Epithelial cell of proximal tubule (primary cell): ENCODE measurements at places on chromosomes 7 and 10.

- DNase-seq: no peak
These were observed 26.2 kb upstream of the INPP5A start for GRCh38 chr10:132511121-132512051.

DNA sequence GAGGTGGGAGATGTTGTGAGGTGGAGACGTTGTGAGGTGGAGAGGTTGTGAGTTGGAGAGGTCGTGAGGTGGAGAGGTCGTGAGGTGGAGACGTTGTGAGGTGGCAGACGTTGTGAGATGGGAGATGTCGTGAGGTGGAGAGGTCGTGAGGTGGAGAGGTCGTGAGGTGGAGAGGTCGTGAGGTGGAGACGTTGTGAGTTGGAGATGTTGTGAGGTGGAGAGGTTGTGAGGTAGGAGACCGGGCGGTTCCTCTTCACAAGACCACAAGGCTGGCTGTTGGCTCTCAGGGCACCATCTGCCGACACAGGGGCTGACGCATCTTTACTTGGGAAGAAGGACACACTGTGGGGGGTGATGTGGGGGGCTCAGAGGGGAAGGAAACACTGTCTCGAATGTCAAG is 34.7 kb upstream of the SHH start:
- DNase-seq: no peak

GRCh38 chr7:80537091-80537490 is 25.2 kb upstream of the GNAT3 start:
- DNase-seq: no peak

DNA sequence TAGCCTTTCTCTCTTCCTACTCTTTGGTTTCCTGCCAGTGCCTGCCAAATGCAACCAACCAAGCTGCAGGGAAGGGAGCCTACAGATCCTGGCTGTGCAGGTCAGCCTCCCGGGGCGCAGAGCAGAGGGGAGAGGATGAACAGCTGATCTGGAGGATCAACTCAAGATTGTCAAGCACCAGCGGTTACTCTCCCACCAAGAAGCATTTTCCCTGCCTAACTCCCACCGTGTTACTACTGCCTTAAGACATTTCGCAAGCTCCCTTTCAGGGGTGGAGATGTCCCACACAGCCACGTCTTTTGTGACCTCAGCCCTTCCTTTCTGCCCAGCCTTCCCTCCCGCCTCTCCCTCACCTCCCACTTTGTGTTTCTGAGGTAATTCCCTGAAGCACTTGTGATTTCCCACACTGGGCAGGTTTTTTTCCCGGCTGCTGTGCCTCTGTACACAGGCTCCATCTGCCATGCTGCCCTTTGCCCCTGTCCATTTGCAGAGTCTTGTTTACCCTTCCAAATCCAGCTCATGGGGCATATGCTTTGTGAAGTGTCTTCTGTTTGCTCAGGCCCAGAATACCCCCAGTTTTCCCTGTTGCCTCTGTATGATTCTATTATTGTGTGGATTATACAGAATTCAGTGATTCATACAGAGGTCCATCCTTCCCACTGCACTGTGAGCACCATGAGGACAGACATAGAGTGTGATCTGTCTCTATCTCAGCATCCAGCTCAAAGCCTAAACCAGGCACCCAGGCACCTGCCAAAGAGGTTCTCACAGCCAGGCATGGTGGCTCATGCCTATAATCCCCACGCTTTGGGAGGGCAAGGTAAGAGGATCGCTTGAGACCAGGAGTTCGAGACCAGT is 40.9 kb upstream of the PAPSS2 start:
- DNase-seq: no peak

GRCh38 chr7:75945297-75946168 is 30.6 kb downstream of the POR start:
- no peak for DNase-seq

DNA sequence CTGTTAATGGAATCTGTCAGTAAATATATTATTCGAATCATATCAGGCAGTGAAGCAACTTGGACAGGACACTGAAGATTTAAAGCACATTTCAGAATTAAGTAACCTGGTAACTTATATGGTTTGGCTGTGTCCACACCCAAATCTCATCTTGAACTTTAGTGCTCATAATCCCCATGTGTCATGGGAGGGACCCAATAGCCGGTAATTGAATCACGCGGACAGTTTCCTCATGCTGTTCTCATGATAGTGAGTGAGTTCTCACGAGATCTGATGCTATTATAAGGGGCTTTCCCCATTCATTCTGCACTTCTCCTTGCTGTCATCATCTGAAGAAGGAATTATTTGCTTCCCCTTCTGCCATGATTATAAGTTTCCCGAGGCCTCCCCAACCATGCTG is 83.2 kb upstream of the COL1A2 start:
- no peak for DNase-seq

GRCh38 chr7:155885167-155886155 is 73.2 kb upstream of the SHH start:
- no peak for DNase-seq

DNA sequence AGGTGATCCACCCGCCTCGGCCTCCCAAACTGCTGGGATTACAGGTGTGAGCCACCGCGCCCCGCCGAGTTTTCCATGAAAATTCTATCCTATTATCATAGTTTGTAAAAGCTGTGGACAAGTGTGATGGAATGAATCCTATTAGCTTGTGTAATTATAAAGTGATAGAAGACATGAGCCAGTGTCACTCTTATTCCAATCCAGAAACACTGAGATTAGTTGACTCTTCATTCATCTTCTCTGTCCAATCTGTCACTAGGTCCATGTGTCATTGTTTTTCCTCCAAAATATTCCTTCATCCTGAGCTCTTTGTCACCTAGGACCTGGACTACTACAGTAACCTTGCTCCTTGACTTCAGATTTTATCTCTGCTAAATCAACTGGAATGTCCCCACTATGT is 13.5 kb downstream of the FBH1 start:
- DNase-seq: no peak

GRCh38 chr7:146948703-146949102 is 832.1 kb downstream of the CNTNAP2 start:
- DNase-seq: no peak

DNA sequence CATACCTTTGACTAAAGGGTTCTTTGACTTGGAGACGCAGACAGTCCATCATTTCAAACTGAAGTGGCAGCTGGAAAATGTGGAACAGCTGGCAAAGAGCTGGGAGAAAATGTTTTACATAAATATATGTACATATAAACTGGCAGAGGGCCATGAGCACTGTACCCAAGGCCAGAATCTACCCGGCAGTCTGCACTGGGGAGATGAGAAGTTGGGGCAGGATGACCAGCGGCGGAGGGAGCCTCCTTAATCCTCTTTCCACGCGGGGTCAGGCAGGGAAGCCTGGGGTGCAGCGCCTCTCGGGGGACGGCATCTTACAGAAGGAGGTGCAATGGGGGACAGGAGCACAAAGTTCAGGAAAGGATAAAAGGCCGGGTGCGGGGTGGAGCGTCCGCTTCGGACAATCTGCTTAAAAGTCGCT is 1.3 kb downstream of the GLI3 start:
- DNase-seq: no peak

- no peak for DNase-seq
These were observed 34.9 kb upstream of the WAPL start for GRCh38 chr10:86556532-86556931.
